ENCODE measurements at places on chromosomes 3 and 15.

DNA sequence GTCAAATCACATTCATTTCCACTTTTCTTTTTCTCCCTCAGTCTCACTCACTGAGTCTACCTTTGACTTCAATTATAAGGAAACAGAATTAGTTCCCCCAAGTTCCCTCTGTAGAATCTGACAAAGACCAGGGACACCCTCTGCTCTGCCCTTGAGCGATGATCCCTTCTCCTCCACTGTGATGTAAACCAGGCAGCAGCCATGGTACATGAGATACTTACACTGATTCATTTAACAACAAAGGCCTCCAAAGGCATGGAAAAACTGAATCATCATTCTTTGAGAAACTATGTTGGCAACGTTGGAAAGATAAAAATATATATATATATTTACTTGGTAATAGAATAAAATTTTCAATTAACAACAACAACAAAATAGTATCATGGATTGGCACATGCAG lies 84.1 kb downstream of the P3H2 start:
- DNase-seq, result no peak

GRCh38 chr3:175357758-175358157 lies 498.6 kb downstream of the NAALADL2 start:
- DNase-seq, result no peak

- DNase-seq, result no peak
These were observed 156.3 kb upstream of the TMC3 start for GRCh38 chr15:81530271-81530691.

- no peak for DNase-seq
These were observed 112.9 kb downstream of the CORO2B start for GRCh38 chr15:68691705-68692104.

GRCh38 chr3:174102274-174102673 lies 704.7 kb downstream of the NLGN1 start:
- no peak for DNase-seq

DNA sequence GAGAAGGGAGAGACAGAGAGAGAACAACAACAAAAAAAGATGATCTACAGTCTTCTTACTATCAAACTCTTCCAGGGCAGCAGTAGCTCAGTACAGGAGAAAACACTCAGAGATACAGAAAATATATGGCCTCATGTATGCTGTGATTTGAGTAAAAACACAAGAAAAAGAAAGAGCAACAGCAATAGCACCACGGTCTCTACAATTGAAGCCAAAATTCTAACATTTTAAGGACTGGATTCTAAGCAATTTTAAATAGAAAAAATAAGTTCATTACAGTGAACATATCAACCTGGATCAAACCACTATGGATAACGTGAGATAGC lies 43.5 kb upstream of the ALCAM start:
- no peak for DNase-seq

DNA sequence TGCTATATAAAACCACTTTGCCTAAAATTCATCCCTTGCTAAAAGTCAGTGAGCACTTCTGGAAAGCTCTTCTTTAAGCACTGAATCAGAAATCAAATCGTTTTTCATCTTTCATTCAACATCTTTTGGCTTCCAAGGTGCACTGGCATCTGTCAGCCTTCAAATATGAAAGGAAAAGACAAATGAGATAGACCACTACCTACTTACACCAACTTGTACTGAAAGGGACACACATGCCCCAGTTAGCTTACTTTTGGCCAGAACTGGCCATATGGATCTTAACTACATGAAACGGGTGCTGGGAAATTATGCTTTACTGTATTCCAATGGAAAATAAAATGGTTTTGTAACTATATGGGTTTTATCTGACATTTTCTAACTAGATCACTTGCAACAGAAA lies 332.0 kb upstream of the ARPP21 start:
- no peak for DNase-seq

Data from activated T-helper 1 cell treated with anti-CD3 and anti-CD28 coated beads, Interleukin-2, amount 50 U/mL, for 16 hours (primary cell).